KBM-7 (cell line): ENCODE measurements at places on chromosomes 3 and 15.

DNA sequence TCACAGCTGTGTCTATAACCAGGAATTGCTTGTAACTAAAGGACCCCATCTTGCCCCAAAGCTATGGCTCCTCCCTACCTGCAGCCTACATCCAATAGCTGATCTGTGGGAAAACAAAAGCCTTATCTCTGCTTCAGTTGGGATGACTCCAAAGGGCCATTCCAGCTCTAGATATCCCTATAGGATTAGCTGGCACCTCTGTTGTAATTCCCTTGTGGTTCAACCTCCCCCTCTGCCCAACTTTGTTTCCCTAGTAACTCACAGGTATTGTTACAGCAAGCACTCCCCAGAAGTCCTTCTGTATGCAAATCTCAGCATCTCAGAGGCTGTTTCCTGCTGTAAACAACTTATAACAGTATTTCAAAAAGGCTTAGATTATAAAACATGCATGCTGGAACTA is 478.6 kb downstream of the AGBL1 start:
- no peak for DNase-seq

- no peak for DNase-seq
Observed at GRCh38 chr3:121659586-121659985, 1.1 kb downstream of the HCLS1 start.

DNA sequence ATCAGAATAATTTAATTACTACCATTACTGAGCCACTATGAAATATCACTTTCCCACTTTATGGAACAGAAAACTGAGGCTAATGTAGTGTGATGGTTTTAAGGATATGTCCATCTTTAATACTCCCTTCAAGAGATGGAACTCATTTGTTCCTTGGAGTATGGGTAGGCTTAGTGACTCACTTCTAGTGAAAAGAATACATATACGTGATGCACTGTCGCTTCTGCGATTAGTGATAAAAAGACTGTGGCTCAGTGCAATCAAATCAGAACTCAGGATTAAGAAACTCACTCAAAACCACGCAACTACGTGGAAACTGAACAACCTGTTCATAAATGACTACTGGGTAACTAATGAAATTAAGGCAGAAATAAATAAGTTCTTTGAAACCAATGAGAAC is 216.6 kb downstream of the SUCLG2 start:
- no peak for DNase-seq

DNA sequence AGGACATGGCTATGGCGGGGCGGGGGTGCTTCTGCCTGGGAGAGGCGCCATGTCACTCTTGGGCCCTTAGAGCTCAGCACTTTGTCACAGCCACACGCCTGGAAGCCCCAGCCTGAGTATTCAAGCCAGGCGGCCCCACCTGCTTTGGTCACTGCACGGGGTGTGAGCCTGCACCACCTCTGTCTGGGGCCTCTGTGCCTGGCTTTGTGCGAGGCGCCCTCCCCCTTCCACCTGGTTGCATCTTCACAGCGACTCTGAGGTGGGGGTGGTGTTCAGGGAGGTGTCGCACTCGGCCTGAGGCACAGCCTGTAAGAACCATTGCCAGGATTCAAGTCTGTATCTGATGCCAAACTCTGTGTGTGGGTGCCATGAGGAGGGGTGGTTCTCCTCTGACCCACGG is 24.1 kb downstream of the ACAD9 start:
- no peak for DNase-seq

- no peak for DNase-seq
Observed at GRCh38 chr3:148757238-148758215, 59.8 kb downstream of the AGTR1 start.

- peak; percentile 67 for DNase-seq
Observed at GRCh38 chr3:9727041-9727595, 4.4 kb upstream of the BRPF1 start.

DNA sequence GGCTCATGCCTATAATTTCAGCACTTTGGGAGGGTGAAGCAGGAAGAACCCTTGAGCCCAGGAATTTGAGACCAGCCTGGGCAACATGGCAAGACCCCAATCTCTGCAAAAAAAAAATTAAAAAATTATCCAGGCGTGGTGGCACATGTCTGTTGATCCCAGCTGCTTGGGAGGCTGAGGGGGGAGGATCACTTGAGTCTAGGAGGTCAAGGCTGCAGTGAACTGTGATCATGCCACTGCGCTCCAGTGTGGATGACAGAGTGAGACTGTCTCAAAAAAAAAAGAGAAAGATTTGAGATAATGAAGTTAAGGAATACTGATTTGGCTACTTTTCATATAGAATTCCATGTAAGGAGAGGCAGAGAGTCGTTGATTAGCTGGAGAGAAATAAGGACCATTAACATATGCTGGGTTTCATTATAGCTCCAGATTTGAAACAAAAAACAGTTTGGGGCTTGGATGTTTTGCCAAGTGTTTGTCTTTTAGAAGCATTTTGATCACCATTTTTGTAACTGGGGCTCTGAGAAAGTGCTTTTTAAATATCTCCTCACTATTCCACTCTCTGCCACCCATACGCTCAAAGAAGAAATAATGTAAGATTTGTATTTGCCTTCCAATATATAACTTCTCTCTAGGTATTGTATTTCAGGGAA is 214.2 kb downstream of the FEZF2 start:
- no peak for DNase-seq

DNA sequence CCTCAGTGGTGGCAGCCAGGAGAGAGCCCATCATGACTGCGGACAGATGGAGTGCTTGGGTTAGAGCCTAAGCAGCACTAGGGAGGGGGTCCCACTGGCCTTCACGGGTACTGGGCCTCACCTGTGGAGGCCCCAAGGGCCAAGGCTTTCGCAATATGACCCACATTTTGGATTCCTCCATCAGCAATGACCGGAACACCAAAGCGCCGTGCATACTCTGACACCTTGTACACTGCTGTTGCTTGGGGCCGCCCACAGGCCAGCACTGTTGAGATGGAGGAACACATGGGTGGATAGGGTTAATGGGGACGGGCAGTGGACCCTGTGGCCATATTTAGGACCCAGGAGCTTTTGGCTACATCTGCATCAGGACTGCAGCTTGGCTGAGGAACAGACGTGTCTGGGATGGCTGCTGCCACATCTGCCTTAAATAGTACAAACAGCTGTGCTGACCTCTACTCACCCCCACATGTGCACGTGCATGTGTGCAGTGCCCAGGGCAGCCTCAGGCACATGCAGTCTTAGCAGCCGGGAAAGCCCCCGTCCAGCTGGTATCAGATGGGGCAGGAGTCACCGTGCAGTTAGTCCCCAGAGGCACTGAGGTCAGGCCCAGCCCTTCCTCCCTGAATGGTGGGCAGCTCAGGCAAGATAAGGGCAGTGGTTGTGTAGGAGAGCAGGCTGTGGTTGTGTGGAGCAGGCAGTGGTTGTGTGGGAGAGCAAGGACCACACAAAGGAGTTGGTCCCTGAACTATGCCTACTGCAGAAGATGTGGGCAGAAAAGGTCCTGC is 3.3 kb downstream of the NDUFAF3 start:
- peak; percentile 67 for DNase-seq

- peak; percentile 72 for DNase-seq
Observed at GRCh38 chr3:128492671-128493569, at the start of gene GATA2. Gene GATA2 (minus strand): TSS chr3:128493201. CDS start chr3:128487031, 6,170 bp downstream.

DNA sequence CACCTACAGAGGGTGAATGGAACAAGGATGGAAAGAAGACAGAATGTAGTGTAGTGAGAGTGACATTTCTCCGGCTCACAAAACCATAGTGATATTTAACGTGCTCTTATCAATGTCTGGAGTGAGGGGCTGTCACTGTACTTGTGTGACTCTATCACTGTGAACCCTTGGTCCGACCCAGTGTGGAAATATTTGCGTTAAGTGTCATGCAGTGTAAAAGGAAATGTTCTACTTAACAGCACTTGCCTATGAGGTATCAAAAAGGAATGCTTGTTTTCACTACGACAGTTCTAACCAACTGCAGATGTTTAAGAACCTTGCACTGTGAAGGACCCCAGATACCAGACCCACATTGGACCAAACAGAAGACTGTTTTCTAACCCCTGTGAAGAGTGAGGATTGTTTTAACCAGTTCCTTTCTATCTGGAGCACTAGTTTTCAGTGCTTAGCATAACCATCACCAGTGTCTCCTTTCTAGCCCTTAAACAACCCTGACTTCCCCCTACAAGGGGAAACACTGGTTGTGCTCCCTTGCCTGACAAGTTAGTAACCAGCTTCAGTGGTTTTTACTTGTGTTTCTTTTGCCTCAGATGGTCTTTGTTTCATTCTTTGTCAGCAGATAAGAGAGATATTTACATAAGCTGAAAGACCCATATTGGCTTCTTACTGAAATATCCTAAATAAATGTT is 144.7 kb upstream of the ABHD17C start:
- DNase-seq = no peak

- DNase-seq = no peak
Observed at GRCh38 chr3:12222775-12223485, 64.2 kb upstream of the TIMP4 start.

DNA sequence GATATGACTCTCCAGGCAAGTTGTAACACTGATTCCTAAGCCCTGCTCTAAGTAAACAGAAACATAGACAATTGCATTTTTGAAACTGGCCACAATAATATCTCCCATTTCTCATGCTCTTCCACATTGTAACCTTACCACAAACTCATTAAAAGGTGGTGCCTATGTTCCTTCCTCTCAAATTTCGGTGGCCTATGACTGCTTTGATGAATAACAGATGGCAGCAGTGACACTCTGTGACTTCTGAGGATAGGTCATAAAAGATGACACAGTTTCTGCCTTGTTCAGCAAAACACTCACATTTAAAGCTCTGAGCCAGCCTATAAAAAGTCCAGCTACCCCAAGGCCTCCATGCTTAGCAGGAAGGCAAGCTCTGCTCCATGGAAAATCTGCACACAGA is 195.2 kb downstream of the EFHB start:
- DNase-seq = no peak

- DNase-seq = no peak
Observed at GRCh38 chr15:63877713-63878271, 44.0 kb upstream of the HERC1 start.

DNA sequence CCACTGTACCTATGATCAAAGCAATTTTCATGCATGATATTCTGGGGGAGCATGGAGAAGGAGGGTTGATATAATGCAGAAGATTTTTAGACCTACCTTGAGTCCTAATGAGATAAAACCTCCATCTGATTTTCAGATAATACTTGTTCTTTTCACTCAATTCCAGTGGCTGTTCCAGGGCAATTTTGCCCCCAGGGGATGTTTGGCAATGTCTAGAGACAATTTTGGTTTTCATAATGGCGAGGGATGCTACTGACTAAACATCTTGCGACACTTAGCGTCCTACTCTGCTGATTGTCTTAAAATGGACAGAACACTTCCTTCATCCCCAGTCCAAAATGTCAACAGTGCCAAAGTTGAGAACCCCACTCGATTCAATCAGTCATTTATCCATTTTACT is 26.6 kb downstream of the AGBL1 start:
- DNase-seq = no peak

DNA sequence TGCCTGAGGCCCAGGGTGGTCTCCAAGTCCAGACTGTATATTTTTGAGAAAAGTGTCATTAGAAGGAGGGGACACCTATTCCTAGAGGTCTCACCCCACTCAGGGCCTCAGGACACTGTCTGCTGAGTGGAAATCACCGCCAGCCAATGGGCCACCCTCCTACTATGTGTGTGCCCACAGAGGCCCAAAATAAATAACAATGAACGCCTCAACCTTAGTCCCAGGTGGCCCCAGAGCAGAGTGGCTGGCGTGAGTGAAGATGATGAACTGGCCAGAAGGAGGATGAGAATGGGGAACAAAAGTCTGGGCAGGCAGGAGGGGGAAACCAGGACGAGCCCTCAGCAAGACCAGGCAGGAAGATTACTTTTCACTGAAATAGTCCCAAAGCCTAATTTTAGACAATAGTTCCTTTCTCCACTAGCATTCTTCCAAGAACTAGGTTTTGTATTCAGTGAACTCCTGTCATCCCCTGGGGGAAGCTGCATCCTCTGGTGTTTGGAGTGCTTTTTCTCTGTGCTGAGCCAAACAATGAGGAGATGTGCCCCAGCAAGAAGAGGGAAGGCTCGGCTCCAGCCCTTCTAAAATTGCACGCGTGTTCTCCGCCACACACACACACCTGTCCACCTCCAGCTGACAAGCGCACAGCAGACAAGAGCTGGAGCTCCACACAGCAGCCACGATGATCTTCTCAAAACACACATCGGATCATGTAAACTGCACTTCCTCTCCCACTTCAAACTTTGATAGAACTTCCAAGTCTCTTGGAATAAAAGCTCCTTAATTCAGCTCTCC is 72.2 kb downstream of the ADCY5 start:
- no peak for DNase-seq

DNA sequence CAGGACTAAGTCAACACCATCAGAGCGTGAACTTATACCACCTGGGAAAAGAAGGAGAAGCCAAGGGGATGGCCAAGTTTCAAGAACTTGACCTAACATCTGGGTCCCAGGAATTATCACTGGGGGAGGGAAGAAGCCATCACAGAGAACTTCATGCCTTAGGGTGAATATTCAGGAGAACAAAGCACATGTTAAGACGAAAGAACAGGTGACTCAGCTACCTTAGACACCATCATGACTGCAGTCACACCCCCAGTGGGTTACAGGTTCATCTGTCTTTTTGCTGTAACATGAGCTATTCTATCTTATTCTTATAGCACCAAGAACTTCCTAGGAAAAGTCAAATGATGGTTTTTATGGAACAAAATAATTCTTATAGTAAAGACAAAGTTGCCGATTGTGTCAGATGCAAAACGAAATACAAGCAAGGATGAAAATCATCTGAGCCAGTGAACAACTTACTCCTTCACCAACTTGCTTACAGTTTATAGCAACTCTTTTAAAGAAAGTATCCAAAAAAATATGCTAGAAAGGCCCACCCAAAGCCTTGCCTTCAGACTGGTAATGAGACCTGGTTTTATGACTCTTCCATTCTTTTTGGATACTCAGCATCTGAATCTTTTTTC is 72.0 kb downstream of the TPRA1 start:
- no peak for DNase-seq

DNA sequence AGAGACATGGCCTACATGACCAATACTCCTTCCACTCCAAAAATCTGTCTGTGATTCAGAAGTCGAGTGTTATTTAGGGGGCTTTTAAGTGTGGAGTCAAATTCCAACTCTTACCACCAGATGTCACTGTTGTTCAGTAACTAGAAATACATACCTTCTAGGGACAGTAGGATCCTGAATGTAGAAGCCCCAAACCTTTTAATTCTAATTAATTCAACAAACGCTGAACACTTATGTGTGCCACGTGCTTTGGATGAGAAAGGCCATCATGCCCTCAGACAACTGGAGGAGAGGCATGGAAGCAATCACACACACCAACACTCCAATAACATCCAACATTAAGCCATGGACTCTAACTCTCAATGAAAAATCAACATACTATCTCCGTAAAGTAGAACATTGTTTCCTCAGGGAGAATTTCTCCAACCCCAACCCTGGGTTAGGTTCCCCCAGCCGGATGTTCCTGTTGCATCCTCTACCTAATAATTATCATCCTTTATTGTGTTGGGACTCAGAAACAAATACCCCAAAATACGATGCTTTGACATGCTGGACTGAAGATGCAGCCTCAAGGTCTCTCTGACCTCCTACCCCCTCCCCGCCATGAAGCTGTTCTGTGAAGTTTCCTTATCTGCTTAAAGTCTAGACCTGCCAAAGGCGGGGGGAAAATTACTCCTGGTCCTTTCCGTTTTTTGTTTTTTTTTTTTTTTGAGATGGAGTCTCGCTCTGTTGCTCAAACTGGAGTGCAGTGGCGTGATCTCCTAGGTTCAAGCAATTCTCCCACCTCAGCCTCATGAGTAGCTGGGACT is 8.0 kb upstream of the CCDC13 start:
- peak; percentile 90 for DNase-seq

- peak; percentile 24 for DNase-seq
Observed at GRCh38 chr3:105827959-105828358, 40.9 kb downstream of the CBLB start.
